ENCODE measurements at places on chromosomes 5 and 9.

GRCh38 chr9:9612270-9612669 is 1000.5 kb downstream of the PTPRD start:
- no peak for DNase-seq

GRCh38 chr5:12125895-12126294 is 221.6 kb upstream of the CTNND2 start:
- DNase-seq = no peak

GRCh38 chr5:108206707-108207106 is 175.2 kb downstream of the FBXL17 start:
- no peak for DNase-seq

DNA sequence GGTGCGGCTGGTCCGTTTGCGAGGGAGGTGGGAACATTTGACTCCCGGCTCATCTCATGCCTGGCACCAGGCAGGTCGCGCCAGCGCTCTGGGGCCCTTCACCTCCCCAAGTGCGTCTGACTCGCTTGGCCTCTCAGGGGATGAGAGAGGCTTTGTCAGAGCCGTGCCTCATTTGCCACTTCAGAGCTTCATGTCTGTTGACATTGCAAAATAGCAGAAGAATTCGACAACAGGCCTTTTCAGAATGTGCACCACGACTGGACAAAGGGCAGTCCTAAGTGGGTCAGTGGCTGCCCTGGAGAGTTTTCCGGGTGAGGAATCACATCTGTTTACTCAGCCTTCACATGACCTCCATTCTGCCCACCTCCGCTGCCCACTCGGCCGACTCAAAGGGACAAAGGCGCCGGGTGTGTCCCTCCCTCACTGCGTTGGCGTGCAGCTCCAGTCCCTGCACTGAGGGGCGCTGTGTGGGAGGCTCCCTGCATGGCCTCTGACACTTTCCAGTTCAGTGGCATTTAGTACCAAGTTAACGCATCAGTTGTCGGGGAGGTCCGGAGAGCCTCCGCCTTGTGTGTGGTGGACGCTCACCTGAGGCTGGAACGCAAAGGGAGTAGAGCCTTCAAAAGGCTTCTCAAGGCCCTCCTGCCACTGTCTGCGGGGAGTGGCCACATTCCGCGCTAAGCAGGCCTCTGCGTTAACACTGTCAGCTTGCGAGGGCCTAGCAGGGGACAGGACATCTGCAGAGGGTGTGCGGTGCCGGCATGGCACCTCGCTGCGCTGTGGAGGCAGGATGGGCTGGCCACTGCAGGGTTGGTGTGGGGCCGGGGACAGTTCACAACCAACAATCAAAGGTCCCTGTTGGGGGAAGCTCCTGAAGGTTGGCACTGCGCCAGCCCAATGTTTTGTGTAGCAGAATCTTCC is 171.5 kb downstream of the NXNL2 start:
- DNase-seq = no peak

- DNase-seq = no peak
Observed at GRCh38 chr5:128225245-128226030, 141.9 kb downstream of the SLC12A2 start.

DNA sequence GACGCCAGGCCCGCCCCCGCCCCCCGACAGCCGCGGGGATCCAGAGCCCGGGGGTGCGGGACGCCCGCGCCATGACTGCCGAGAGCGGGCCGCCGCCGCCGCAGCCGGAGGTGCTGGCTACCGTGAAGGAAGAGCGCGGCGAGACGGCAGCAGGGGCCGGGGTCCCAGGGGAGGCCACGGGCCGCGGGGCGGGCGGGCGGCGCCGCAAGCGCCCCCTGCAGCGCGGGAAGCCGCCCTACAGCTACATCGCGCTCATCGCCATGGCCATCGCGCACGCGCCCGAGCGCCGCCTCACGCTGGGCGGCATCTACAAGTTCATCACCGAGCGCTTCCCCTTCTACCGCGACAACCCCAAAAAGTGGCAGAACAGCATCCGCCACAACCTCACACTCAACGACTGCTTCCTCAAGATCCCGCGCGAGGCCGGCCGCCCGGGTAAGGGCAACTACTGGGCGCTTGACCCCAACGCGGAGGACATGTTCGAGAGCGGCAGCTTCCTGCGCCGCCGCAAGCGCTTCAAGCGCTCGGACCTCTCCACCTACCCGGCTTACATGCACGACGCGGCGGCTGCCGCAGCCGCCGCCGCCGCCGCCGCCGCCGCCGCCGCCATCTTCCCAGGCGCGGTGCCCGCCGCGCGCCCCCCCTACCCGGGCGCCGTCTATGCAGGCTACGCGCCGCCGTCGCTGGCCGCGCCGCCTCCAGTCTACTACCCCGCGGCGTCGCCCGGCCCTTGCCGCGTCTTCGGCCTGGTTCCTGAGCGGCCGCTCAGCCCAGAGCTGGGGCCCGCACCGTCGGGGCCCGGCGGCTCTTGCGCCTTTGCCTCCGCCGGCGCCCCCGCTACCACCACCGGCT is 1.0 kb downstream of the FOXE1 start:
- no peak for DNase-seq

GRCh38 chr5:84673785-84674184 is 289.1 kb upstream of the EDIL3 start:
- DNase-seq = no peak

GRCh38 chr9:117153021-117153420 is 261.8 kb downstream of the ASTN2 start:
- DNase-seq = no peak

- no peak for DNase-seq
Observed at GRCh38 chr5:141512911-141513626, 24.2 kb downstream of the PCDHGC5 start.

- DNase-seq = no peak
Observed at GRCh38 chr5:33490071-33490665, 49.4 kb downstream of the TARS1 start.

DNA sequence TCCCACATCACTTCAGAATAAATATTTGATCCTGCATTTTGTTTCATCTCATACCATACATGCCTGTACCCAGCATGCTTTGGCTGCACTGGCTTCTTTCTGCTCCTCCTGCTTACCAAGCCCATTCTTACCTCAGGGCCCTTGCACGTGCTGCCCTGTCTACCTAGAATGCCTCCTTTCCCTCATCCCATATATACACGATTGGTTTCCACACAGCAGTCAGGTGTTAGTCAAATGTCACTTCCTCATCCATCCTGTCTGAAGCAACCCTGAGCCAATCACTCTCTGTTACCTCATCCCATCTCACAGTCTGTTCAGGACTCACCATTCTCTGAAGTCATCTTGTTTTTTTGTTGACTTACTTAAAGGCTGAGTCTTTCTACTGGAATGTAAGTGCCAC is 30.3 kb downstream of the CAST start:
- DNase-seq = no peak

- no peak for DNase-seq
Observed at GRCh38 chr9:130467316-130467715, 22.6 kb downstream of the ASS1 start.

DNA sequence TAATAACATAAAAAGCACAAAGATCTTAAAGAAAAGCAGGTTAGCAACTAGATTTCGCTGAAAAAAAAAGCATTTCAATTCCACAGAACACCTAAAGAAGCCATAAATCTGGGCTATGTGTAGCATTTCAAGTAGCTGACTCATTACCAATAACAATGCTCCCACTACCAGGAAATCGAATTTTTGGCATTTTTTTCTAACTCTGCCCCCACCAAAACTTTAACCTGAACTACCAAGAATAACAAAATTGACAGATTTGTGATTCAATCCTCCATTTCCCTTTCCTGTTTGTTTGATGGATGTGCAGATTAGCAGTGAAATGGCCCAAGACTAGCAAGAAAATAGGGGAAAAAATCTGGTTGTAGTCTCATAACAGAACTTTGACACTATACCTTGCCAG is 180.2 kb downstream of the RASEF start:
- DNase-seq = no peak

GRCh38 chr9:123115146-123115913 is 81.9 kb downstream of the GPR21 start:
- DNase-seq = no peak

DNA sequence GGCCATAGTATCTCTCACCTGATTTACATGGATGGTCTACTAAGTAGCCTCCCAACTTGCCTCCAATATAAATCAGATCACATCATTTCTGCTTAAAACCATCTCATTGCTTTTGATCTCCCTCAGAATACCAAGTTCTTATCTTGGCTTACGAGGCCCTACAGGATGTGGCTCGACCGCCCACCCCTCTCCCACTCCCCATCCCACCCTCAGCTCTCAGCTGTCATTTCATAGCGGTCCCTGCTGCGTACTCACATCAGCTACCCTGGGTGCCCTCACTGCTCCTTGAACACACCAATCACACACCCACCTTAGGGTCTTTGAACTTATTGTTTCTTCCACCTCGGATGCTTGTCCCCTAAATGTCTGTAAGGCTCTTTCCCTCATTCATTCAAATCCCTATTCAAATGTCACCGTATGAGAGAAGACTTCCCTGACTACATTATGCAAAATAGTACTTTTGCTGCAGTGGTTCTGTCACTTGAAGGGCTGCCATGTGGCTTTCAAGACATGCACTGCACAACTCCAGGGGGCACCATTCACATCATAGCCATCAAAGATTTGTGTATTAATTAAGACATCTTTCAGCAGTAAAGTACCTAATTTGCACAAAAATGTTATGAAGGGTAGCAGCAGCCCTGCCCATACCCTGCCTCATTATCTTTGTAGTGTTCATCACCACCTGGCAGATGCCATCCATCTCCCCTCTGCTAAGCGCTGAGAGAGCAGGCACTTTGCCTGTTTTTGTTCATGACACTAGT is 171.1 kb downstream of the ENC1 start:
- DNase-seq = no peak

GRCh38 chr5:73682176-73682575 is 56.2 kb downstream of the ARHGEF28 start:
- no peak for DNase-seq

- no peak for DNase-seq
Observed at GRCh38 chr9:113160571-113160970, 9.8 kb downstream of the SLC31A2 start.

- DNase-seq = no peak
Observed at GRCh38 chr9:79013715-79014610, 557.8 kb upstream of the TLE4 start.

DNA sequence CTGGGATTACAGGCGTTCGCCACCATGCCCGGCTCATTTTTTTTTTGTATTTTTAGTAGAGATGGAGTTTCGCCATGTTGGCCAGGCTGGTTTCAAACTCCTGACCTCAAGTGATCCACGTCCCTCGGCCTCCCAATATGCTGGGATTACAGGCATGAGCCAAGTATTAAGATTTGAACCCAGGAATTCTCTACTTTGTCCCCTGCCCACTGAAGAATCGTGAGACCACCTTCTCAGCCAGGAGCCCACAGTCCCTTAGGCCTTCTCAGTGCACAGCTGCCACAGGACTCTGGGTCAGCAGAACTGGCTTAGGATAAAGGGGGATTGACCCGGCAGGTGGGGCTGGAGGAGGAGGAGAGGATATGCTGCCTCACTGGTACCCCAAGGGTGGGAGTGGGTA is 13.4 kb downstream of the OLFML2A start:
- DNase-seq = no peak

- no peak for DNase-seq
Observed at GRCh38 chr5:402615-403359, 40.2 kb upstream of the EXOC3 start.

- no peak for DNase-seq
Observed at GRCh38 chr9:69254223-69254622, 70.8 kb upstream of the ENTREP1 start.

DNA sequence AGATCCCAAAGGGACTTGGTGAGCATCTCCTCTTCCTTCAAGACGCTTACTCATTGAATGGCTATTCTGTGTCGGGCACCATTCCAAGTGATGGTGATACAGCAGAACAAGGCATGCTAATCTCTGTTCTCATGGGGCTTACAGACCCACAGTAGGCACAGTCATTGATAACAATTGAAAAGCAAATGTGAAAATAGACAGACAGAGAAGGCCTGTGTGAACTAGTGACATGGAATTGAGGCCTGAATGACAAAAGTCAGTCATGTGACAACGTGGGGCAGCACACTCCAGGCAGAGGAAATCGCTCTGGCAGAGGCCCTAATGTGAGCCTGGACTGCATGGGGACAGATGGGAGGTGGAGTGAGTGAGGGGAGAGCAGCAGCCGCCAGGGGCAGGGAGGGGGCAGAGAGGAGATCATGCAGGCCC is 70.7 kb upstream of the CPLX2 start:
- no peak for DNase-seq

- DNase-seq = no peak
Observed at GRCh38 chr5:124504081-124504916, 242.1 kb downstream of the ZNF608 start.

DNA sequence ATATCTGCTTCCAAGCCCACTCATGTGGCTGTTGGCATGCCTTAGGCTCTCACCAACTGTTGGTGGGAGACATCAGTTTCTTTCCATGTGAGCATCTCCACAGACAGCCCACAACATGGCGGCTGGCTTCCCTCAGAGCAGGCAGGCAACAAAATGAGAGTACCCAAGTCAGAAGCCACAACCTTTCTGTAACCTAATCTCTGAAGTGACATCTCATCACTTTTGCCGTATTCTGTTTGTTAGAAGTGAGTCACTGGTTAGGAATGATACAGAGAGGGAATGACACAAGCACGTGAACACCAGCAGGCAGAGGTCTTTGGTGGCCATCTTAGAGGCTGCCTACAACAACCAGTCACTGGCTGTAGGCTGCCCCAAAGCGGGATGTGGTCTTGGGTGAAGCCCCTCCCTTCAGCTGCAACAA is 88.6 kb upstream of the RASGRF2 start:
- no peak for DNase-seq

- no peak for DNase-seq
Observed at GRCh38 chr5:145834917-145835847, at the start of gene PRELID2. Gene PRELID2 (minus strand): TSS chr5:145835342. CDS start chr5:145835251, 91 bp downstream.

- no peak for DNase-seq
Observed at GRCh38 chr5:54001976-54002775, 308.2 kb downstream of the ARL15 start.

DNA sequence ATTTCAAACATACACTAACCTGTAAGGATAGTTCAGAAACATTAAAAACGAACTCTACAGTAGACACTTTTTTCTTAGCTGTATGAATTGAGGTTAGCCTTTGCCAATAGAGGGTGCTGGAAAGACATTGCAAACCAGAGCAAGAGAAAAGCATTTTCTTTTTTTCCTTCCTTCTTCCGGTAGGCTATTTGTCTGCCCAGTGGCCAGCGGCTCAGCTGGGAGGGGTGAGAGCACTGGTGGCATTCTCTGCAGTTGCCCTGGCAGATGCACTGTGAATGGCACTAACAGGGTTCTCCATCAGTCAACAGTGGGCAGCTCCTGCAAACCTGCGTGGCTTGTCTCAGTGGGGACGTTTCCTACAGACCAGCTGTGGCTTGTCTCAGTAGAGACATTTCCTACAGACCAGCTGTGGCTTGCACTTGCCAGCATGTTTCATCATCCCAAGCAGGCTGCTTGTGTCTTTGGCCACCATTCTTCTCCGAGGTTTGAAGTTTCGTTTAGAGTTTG is 984.5 kb upstream of the CDH18 start:
- DNase-seq = no peak

DNA sequence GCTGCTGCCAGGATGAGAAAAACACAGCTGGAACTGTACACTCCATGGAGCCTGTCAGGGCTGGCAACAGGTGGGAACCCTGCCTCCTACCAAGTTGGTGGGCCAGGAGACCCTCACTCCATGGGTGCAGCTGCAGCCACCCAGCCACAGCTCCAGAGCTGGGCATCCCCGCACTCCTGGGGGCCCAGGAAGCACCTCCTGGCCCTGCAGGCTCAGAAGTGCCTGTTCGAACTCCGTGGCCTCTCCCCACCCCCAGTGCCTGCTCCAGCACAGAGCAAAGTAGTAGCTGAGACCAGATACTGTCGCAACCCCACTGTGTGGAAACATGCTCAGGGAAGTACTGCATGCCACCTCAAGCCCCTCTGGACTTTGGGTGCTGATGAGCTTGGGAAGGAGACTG is 564.0 kb upstream of the ACO1 start:
- DNase-seq = no peak
